ENCODE measurements at places on chromosomes 12 and 14.

GRCh38 chr14:23076785-23077408 is 18.0 kb downstream of the ACIN1 start:
- peak; percentile 59 for DNase-seq
- peaks cover 5% of the 10 kb centered on the region for H3K4me1 ChIP-seq
- H3K27ac ChIP-seq, result no peak overlapping the region

GRCh38 chr12:106224355-106224706 is 23.5 kb downstream of the CKAP4 start:
- H3K27me3 ChIP-seq, result no peaks in the 10 kb centered on the region
- no peak overlapping the region for H3K4me3 ChIP-seq
- no peak for DNase-seq
- H3K4me1 ChIP-seq, result peaks cover 24% of the 10 kb centered on the region
- H3K36me3 ChIP-seq, result no peaks in the 10 kb centered on the region

DNA sequence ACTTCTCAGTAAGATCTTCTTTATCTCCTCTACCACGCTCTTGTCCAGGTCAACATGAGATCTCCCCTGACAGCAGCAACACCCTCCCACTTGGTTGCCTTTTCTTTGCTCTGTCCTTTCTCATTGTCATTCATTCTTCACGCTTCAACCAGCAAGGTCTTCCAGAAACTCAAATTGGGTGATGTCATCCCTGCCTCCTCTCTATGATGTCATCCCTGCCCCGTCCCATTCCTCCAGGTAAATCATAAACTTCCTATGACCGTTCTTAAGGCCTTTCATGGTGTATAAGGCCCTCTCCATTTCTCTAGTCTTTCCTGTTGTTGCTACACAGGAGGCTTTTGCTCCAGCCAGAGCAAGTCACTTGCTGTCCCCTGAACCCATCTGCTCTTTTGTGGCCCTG is 17.7 kb upstream of the TUNAR start:
- H3K27ac ChIP-seq, result no peak overlapping the region
- H3K36me3 ChIP-seq, result no peaks in the 10 kb centered on the region
- no peaks in the 10 kb centered on the region for H3K4me1 ChIP-seq
- H3K27me3 ChIP-seq, result peaks cover 5% of the 10 kb centered on the region
- no peak for DNase-seq

DNA sequence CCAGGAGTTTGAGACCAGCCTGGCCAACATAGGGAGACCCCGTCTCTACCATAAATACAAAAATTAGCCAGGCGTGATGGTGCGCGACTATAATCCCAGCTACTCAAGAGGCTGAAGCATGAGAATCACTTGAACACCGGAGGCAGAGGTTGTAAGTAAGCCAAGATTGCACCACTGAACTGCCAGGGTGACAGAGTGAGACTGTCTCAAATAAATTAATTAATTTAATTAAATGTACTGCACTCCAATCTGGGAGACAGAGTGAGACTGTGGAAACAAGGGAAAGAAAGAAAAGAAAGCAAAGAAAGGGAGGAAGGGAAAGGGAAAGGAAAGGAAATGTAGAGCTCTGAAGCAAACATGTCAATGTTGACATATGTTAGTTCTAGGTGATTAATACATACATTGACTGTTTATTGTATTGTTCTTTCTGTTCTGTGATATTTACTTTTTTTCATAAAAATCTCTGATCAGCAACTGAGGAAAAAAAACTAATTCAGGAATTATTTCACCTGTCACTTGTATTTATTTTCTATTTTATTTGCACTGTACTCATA is 99.6 kb downstream of the DENND5B start:
- no peak for DNase-seq
- H3K36me3 ChIP-seq, result no peaks in the 10 kb centered on the region
- H3K27me3 ChIP-seq, result no peaks in the 10 kb centered on the region

DNA sequence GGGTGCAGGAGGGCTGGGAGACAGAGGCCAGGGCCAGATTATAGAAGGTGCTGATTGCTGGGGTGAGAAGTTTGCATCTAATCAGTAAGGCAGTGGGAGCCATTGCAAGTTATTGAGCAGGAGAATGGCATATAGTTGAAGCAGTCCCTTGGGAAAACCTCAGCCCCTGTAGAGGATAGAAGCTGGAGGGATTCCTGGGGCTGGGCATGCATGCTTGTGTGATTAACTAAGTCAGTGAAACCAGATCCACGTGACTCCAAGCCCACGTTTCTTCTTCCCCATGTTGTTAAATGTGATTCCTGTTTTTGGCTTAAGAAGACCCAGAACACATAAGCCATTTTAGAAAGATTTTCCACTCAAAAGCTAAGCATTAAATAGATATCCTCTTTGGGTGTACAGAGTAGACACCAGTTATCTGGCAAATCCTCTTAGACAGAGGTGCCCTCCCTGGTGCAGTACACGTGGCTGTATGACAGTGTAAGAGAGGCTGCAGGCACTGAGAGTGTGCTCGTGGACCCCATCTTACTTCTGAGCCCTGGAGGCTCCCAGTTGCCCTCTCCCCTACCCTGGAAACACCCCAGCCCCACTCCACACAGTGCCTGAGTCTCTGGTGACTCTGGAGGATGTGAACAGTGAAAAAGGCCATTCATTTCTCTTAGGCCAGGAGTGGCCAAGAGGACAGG is 3.2 kb downstream of the C14orf132 start:
- no peaks in the 10 kb centered on the region for H3K36me3 ChIP-seq
- peaks cover 34% of the 10 kb centered on the region for H3K27me3 ChIP-seq
- no peak for DNase-seq
- no peak overlapping the region for H3K27ac ChIP-seq
- peaks cover 15% of the 10 kb centered on the region for H3K4me1 ChIP-seq

- DNase-seq, result no peak
- H3K27ac ChIP-seq, result peak overlapping the region; percentile 94
- H3K27me3 ChIP-seq, result no peaks in the 10 kb centered on the region
- H3K4me1 ChIP-seq, result peaks cover 22% of the 10 kb centered on the region
- H3K36me3 ChIP-seq, result no peaks in the 10 kb centered on the region
These were observed 1.2 kb downstream of the SPTSSA start for GRCh38 chr14:34460841-34461240.

- no peaks in the 10 kb centered on the region for H3K36me3 ChIP-seq
- DNase-seq, result no peak
- H3K4me3 ChIP-seq, result no peak overlapping the region
- H3K4me1 ChIP-seq, result no peaks in the 10 kb centered on the region
- no peaks in the 10 kb centered on the region for H3K27me3 ChIP-seq
These were observed 332.5 kb downstream of the NPAS3 start for GRCh38 chr14:33271216-33271615.

DNA sequence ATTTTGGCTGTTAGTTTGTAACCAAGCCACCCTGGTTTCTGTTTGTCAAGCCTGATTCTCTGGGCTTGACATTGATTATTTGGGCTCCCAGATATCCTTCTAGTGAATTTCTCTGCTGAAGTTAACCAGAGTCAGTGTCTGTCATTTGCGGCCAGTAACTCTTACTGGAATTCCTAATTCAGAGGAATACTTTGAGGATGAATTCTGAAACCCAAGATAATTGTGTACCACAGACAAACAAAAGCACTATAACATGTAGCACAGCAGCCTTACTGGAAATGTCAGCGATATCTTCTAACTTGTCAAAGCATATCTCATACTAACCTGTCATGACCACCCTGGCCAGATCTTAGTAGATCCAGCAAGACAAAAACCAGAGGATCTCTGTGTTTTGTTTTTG is 84.4 kb upstream of the HIF1A start:
- H3K4me3 ChIP-seq, result no peak overlapping the region
- DNase-seq, result no peak
- H3K27me3 ChIP-seq, result no peaks in the 10 kb centered on the region
- H3K27ac ChIP-seq, result no peak overlapping the region
- H3K36me3 ChIP-seq, result no peaks in the 10 kb centered on the region
- H3K4me1 ChIP-seq, result no peaks in the 10 kb centered on the region

DNA sequence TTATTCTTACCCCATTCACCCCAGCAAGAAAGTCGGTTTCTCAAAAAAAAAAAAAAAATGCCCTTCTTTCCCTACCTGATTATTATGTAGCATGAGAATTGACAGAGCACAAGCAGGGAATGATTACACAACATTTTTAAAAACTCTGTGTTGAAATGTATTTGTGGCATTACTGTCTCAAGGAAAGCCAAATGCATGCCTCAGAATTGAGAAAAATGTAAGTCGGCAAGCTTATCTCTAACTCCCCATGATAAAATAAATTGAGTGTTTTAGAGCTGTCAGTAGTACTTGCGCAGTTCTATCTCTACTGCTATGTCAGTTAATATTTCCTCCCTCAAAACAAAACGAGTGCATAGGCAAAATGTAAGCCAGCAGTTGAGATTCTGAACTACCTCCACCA is 25.7 kb downstream of the ANO4 start:
- H3K27me3 ChIP-seq, result no peaks in the 10 kb centered on the region
- no peak overlapping the region for H3K27ac ChIP-seq
- no peak for DNase-seq
- H3K4me1 ChIP-seq, result no peaks in the 10 kb centered on the region

DNA sequence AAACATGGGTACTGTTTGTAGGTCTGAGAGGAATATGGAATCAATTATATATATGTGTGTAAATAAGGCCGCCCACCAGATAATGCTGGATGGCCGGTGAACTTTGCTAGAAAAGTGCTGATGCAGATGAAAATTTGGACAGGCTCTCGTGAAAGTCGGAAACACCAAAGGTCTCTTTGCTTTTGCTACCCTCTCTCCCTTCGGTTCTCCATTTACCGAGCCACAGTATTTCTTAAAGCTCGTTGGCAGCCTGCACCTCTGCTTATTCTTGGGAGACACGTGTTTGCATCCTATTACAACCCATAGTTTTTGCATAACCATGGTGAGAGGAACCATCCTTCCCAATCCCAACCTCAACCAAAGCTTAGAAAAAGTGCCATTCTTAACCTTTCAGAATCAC is 109.6 kb downstream of the FOXN3 start:
- no peaks in the 10 kb centered on the region for H3K27me3 ChIP-seq
- no peak overlapping the region for H3K27ac ChIP-seq
- H3K4me3 ChIP-seq, result no peak overlapping the region
- H3K36me3 ChIP-seq, result peaks cover 17% of the 10 kb centered on the region
- H3K4me1 ChIP-seq, result peaks cover 31% of the 10 kb centered on the region
- no peak for DNase-seq

DNA sequence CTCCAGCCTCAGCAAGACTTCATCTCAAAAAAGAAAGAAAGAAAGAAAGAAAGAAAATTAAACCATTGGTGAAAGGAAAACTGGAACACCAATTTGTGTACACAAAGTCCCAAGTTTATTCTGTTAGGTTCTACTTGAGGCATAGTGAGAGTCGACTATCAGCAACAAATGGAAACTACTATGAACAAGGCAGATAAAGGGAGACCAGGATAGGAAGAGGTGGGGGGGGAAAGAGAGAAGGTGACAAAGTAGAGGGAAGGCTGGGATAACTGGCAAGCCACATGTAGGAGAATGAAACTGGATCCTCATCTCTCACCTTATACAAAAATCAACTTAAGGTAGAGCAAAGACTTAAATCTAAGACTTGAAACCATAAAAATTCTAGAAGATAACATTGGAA is 25.6 kb downstream of the TFCP2 start:
- H3K27me3 ChIP-seq, result no peaks in the 10 kb centered on the region
- no peak overlapping the region for H3K4me3 ChIP-seq
- H3K27ac ChIP-seq, result no peak overlapping the region
- peaks cover 11% of the 10 kb centered on the region for H3K36me3 ChIP-seq
- H3K4me1 ChIP-seq, result peaks cover 3% of the 10 kb centered on the region

Measured in activated CD4-positive, alpha-beta T cell treated with anti-CD3 and anti-CD28 coated beads, Interleukin-2, amount 10 ng/mL, durations not matched to agents 7 days and 5 days (primary cell).